ENCODE measurements at places on chromosomes 3 and 15.

DNA sequence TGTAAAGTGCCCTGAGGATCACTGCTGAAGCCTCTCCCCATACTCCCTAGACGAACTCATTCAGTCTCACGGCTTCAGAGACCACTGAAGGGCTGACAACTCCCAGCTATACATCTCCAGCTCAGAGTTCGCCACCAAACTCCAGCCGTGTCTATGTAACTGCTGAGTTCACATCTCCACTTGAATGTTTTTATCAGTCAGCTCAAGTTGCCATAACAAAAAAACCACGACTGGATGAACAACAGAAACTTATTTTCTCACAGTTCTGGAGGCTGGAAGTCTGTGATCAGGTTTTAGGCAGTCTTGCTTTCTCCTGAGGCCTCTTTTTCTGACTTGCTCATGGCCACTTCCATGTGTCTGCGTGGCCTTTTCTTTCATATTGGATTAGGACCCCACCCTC is 223.0 kb upstream of the LRRFIP2 start:
- no peak for DNase-seq

GRCh38 chr15:91318931-91319330 is 218.9 kb downstream of the SV2B start:
- DNase-seq = no peak

- no peak for DNase-seq
Measured at GRCh38 chr3:62592408-62592807, 219.1 kb upstream of the FEZF2 start.

DNA sequence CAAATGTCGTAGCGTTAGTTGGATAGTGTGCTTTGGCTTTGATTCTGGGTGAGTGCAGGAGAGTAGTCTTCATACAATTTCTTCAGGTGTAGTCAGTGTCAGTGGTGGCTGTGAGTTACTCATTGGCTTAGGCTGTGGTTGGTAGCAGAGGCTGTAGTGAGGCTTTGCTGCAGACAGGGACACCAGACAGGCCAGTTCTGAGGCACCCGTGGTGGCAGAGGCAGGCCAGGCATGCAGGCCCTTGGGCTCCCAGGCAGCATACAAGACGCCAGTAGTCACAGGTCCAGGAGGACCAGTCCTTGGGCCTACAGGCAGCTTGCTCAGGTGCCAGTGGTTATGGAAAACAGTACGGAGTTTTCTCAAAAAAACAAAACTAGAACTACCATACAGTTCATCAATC is 61.3 kb downstream of the DMXL2 start:
- DNase-seq = no peak

DNA sequence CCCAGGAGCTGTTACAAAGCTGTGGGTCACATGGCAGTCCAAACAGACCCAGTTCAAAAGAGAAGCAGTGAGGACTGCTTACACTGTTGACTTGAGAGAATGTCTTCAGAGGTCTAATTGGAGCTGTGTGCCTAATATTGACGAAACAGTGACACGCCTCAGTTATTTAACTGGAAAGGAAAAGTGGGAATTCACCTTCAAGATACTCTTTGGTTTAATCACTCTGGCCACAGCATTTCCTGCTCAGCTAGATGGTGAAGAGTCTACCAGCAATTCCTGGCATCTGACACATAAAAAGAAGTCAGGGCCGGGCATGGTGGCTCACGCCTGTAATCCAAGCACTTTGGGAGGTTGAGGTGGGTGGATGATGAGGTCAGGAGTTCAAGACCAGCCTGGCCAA is 326.4 kb downstream of the SV2B start:
- no peak for DNase-seq

DNA sequence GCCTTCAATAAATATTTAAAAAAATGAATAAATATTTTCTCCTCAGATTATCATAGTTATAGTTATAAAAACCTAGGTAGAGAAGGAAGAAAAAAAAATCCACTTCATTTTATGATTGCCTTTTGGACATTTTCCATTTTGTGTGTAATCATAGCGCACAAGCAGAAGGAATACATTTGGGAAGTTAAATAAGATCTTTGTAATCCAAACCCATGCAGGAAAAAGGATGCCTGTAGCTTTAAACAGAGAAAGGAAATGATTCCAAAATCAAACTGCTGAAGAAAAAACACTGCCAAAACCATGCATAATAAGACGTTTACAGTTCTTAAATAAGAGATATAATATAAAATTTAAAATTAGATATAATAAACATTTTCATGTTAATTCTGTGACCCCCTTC is 7.4 kb upstream of the CCDC54 start:
- DNase-seq = no peak

GRCh38 chr3:52839268-52839575 is 4.4 kb upstream of the MUSTN1 start:
- DNase-seq = no peak

- peak; percentile 65 for DNase-seq
Measured at GRCh38 chr3:97822359-97822775, 556 bp downstream of the CRYBG3 start.

DNA sequence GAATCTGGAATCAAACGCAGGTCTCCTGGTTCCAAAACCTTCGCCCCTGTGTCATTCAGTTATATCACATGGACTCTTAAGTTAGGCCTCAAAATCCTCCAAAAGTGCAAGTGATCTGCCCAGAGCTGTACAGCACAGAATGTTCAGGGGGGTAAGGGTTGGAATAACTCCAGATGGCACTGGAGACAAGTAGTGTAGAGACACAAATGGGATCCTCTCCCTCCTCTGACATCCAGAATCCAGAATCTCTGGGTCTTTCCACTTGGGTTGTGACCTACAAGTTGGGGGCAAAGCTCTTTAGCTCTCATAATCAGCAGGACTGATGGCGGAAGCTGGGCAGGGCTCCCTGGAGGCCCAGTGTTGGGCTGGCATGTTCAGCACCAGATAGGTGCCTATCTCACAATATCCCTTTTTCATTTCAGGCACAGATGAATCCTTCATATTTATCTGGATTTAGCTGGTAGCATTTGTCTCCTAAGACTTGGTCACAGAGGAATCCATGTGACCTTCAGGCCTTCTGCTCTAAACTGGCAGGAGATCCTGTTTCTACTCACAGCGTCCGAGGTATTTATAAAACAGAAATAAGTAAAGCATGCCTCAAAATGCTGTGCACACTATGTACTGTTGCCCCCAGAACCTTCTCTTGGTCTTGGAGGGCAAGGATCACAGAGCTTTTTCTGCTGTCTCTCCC is 15.4 kb downstream of the ABHD2 start:
- DNase-seq = no peak

DNA sequence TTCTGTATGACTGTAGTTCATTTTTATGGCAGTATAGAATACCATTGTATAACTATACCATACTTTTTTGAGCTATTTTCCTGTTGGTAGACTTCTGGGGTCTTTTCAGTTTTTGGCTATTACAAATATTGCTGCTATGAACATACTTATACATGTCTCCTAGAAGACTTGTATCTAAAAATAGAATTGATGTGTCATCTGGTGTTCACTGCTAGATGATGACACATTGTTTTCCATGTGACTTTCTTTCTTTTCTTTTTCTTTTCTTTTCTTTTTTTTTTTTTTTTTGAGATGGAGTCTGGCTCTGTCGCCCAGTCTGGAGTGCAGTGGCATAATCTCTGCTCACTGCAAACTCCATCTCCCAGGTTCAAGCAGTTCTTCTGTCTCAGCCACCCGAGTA is 69.8 kb downstream of the SH3GL3 start:
- DNase-seq = no peak

DNA sequence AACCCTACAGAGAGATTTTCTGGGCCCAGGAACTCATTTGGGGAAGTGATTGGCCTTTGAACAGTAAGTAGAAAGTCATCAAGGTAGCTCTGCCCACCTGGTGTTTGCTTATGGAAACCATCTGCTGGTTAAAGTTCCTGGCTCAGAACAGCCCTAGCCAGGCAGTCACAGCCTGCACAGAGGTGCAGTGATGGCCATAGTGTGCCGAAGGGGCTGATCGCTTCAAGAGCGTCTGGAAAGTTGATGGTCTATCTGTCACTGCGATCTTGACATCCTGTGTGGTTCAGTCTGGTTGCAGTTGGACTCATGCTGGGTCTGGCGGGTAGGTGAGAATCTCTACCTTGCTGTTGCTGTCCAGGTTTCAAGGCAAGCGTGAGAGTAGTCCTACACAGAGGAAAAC is 151.6 kb downstream of the SLCO3A1 start:
- DNase-seq = peak; percentile 52
